ENCODE measurements at places on chromosomes 2 and 18.

- DNase-seq = no peak
Observed at GRCh38 chr2:174495365-174496012, 8.7 kb upstream of the GPR155 start.

GRCh38 chr2:100291152-100291970, 30.9 kb downstream of the LONRF2 start:
- DNase-seq = no peak

- DNase-seq = no peak
Observed at GRCh38 chr2:234368861-234369261, 128.0 kb downstream of the ARL4C start.

DNA sequence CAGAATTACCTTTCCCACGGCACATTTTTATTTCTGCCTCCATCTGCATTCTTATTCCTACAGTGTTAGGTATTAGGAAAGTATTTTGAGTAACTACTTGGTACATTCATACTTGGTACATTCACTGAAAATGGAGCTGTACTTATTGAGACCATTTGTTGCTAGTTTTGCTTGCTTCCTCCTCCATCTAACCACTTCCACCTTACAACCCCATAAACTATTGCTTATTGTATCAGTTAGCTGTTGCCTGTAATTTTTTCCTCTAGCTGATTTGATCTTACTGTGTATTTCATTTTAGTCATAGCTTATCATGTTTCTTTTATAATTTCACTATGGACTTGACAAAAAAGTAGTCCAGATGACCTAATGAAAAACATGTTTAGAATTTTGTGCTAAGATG, 50.7 kb downstream of the AFTPH start:
- DNase-seq = no peak

DNA sequence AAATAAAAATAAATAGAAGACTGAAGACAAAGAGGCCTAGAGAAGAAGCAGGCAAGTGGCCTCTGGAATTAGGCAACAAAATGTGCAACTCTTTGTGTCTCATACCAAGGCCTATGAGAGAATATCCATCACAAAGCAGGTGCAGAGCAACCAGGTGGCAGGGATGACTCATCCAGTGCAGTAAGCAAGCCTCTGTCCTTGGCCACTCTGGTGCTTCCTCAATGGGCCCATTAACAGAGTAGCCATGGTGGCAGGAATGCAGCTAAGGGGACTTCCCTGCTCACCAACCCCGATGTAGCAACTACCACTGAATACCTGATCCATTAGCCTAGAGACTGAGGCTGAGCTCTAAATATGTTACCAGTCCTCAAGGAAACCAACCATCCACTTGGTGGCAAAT, 11.0 kb upstream of the EPG5 start:
- no peak for DNase-seq

DNA sequence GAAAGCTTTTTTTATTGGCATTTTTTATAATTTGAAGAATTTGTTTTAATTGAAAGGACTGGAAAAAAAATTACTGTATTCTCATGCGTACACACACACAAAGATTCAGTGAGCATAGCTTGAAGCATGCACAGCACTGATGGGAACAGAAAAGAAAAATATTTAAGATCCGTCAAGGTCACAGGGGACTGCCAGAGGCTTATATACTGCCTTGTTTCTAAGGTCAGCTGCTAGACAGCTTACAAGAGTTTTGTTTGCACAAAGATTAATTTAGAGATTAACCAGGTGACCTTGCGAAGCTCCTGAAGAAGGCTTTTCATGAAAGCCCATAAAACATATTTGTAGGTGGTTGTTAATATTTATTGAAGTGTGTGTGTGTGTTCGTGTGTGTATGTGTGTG, 396.3 kb downstream of the TRIB2 start:
- no peak for DNase-seq

- DNase-seq = no peak
Observed at GRCh38 chr2:110847651-110848050, 115.3 kb downstream of the ACOXL start.

DNA sequence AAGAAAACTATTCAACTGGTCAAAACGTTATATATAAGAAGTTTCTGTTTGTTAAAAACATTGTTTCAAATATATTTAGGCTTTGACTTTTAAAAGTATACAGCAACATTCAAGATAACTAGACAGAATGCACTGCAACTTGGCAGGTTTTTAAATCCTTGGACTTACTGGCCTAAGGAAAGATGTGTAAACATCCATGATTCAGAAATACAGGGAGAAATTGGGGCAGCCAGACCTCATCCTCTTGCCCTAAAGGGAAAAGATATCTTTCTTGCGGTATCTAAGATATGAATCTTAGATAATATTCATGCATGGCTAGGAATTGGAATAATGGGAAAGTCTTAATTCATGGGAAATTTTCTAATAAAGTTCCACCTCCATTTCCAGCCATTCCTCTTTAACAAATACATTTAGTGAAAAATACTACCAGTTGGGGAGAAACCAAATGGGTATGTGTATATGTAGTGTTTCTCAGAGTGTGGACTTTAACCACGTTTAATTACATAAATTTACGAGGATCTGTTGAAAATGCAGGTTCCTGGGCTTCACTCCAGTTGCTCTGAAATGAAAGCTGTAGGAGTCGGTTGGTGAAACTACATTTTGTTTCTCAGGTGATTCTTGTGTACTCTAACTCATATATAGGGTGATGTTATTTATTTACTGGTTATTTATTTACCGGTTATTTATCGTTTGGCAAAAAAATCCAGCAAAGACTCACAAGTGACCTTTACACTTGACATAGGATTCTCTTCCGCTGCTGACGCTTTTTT, 587 bp upstream of the TANK start:
- no peak for DNase-seq

All from hippocampal formation (tissue), 2 donors.